ENCODE measurements at places on chromosomes 16 and 17.
A peak's percentile ranks its signal among the peaks of the same experiment; 100 is the strongest.

GRCh38 chr17:77959926-77960521 is 1.5 kb downstream of the TNRC6C start:
- DNase-seq: no peak

DNA sequence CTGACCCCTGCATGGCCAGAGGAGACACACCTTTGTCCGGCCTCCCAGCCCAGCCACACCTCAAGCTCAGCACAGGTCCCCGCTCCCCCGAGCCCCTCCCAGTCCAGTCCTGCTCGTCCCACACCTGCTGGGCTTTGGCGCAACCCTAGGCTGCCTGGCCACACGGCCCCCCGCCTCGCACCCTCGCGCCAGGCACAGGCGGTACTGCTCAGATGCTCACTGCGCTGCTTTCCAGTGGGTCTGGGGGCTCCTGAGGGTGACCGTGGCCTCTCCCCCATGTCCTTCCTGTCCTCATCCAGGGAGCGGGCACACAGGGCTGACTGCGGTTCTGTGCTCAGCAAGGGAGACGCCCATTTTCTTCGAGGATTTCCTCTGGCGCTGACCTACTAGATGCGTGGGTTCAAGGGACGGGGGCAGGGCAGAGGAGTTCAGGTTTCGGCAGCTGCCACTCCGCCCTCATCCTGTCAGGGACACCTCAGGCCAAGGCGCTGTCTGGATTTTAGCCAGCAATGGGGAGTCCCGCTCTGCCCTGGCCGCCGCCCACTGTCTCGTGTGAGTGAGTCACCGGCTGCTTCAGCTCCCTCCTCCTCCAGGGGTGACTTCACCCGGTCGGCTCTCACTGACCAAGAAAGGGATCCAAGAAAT is 118.0 kb upstream of the ZNF469 start:
- DNase-seq: peak; percentile 40

DNA sequence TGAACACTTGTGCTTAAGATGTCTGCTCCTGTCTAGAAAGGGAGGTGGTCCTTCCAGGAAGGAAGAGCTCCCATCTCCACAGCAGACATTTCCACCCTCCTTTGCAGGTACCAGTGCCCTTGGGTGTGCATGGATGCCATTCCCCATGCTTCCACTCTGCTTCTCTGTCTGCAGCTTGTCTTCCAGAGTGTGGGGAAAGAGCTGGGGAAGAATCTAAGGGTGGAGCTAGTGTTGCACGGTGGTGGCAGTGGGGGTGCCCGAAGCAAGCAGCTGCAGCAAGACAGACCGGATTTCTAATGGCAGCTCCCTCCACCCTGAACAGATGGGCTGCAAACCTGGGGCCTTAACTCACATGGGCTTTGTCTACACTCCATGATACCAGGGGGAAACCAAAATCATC is 22.6 kb upstream of the HOXB13 start:
- DNase-seq: no peak

DNA sequence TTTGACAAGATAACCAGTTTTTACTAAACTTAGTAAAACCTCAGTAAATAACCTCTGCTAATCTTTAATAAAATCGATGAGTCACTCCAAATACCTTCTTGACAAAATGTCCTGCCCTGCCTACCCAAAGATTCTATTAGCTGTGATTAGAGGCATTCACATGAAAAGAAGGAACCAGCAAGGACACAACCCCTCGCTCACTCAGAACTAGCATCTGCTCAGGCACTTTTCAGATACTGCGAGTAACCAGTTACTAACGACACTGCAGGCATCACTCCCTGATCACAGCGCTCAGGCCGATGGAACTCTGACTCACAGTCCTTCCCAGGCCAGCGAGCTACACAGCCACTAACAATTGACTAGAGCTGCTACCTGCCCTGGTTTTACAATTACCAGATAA is 24.3 kb downstream of the PELP1 start:
- DNase-seq: no peak

DNA sequence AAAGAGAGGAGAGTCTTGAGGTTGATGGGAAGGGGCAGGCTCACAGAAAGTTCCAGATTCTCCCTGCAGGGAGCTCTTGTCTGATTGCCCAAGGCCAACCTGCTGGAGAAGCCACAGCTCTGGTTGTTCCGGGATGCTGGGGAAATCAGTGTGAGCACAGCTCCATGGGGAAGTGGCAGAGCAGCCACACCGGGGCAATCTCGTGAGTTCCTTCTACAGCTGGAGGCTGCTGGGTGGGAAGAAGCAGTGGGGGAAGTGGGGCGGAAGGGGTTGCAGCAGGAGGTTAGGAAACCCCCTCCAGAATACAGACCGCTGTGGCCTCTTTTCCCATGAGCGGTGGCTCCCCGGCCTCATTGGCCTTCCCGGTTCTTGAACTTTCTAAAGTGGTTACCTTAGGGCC is 34.0 kb downstream of the KIAA0513 start:
- peak; percentile 52 for DNase-seq

DNA sequence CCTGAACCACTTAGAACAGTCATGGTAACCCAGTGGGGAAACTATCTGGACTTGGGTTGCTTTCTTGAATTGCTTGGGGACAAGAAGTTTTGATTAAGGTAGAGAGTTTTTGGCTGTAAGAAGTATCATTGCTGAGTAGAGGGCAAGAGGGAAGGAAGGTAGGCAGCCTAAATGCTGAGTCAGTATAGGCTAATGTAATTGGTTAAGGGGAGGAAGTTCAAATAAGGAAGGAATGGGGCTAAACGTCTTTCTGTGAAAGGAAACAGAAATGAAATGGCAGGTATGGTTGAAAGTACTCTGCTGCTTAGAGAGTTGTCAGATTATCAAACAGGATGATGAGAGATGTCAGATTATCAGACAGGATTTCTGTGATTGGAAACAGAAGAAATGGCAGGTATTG is 20.3 kb downstream of the KPNB1 start:
- no peak for DNase-seq

- DNase-seq: no peak
Measured at GRCh38 chr16:27272076-27272475, 3.5 kb upstream of the NSMCE1 start.
